Activated CD8-positive, alpha-beta memory T cell treated with anti-CD3 and anti-CD28 coated beads, Interleukin-2, amount 10 ng/mL, durations not matched to agents 7 days and 5 days (primary cell): ENCODE measurements at places on chromosomes 7 and 10. TPM values are rescaled to one million over a fixed set of nuclear protein-coding genes. Genes with fewer than 3 reads are reported as not detected.

GRCh38 chr7:157271991-157272324 is 64.8 kb upstream of the DNAJB6 start:
- no peak for DNase-seq

DNA sequence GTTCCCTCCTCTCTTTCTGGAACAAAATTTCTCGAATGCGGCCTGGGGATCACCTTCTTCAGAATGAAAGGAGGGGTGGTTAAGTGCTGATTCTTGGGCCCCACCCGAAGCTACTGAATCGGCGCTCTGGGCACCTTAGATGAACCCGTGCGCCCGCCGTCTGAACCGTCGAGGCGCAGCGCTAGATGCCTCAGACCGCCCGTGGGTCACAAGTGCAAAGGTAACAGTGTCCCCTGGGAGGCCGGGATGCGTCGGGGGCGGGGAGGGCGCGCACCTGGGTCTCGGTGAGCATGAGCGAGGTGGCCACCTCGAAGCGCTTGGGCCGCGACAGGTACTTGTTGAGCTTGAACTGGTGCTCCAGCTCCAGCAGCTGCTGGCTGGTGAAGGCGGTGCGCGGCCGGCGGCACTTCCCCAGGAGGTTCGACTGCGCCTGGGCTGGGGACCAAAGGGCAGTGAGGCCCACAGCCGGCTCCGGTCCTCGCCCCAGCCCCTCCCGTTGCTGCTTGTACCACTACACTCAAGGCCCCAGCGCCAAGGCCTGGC is 4.2 kb downstream of the MNX1 start:
- DNase-seq: no peak

DNA sequence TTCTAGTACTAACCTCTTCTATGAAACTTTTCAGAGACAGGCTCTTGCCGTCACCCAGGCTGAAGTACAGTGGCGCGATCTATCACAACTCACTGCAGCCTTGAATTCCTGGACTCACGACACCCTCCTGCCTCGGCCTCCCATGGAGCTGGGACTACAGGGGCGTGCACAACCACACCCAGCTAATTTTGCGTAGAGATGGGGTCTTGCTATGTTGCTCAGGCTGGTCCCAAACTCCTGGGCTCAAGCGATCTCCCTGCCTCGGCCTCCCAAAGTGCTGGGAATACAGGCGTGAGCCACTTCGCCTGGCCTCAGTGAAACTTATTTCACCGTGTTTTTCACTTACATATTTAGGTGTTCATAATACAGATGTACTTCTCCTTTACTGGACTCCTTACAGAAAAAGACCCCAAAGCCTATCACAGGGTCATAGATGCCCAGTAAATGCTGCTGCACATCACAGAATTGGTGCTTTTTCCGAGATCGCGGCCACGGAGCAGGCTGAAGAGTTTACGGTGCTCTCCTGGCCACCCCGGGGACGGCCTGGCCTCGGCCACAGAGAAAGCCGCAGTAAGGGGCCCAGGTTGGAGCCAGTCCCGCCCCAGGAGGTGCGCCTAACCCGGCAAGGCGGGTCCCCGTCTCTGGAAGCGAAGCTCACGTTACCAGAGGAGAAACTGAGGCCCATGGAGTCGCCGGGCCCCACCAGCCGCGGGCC is 595 bp downstream of the TBL2 start:
- no peak for DNase-seq

- DNase-seq: peak; percentile 57
Observed at GRCh38 chr10:72328045-72328828, 26.5 kb downstream of the DNAJB12 start.

- DNase-seq: no peak
Observed at GRCh38 chr10:125264091-125264490, 103.7 kb upstream of the CTBP2 start.

GRCh38 chr10:133179128-133179520 is 19.1 kb downstream of the KNDC1 start:
- DNase-seq: no peak

- no peak for DNase-seq
Observed at GRCh38 chr10:76309741-76310587, 878.5 kb downstream of the LRMDA start.

The GATA3 gene
- 83.4 TPM for total RNA-seq

The MAT1A gene
- not detected for total RNA-seq

The ASB10 gene
- total RNA-seq: not detected

The ARHGAP21 gene
- total RNA-seq: 34.1 TPM

The TMEM229A gene
- total RNA-seq: not detected

The SLF2 gene
- 41.4 TPM for total RNA-seq
